Left ventricle myocardium superior (tissue), 1 donor: ENCODE measurements at places on chromosomes 7 and 10. TPM values are rescaled to one million over a fixed set of nuclear protein-coding genes. Genes with fewer than 3 reads are reported as not detected.
A peak's percentile ranks its signal among the peaks of the same experiment; 100 is the strongest.

The AMPH gene
- 2.1 TPM for total RNA-seq

The DYNC1I1 gene
- 39.0 TPM for total RNA-seq

The FAM24B gene
- 0.47 TPM for total RNA-seq

The HOXA1 gene
- total RNA-seq, result not detected

The FIS1 gene
- 326 TPM for total RNA-seq

The SPDYE1 gene
- not detected for total RNA-seq

The IDI2 gene
- not detected for total RNA-seq

The CNPY1 gene
- not detected for total RNA-seq

DNA sequence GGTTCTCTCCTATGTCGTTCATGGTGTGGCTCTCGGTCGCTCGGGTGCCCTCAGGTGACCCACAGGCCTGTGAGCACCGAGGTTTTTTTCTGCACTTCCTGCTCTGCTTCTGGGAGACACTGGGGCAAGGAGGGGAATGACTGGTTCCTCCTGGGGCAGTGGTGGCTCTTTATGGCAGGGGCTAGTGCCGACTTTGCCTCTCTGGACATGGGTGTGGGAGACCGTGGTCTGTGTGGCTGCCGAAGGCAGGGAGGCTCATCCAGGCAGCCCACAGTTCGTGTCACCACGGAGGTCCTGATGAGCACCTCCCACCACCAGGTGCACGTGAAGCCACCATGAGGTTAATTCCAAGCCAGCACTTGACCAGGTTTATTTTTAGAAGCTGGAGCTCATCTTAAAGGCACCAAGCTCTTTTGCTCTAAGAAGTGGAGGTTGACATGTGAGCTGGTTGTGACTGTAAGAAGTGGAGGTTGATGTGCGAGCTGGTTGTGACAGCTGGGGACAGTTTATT is 24.7 kb upstream of the DPYSL4 start:
- peak; percentile 33 for DNase-seq

DNA sequence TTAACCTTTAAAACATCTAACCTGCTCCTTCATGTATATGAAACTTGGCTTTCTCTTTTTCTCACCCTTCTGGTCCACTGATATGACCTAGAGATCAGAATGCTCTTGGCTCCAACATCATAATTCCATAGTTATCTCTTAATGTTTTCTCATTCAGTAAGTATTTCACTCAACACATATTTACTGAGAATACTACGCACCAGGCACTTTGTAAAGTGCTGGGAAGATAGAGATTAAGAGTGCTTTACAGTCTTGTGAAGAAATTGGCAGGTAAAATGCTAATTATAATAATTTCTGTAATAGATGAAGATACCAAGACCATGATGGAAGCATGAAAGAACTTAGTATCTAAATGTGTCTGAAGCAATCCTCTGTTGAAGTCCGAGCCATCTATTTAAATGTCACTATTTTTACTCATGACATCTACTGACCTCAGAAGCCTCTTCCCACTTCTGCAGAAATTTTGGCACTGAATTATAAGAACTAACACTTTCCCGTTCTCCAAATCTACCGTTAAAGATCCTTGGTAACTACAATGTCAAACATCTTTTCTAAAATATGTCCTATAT is 116.2 kb downstream of the HBP1 start:
- DNase-seq, result no peak

- DNase-seq, result no peak
Measured at GRCh38 chr7:158743219-158743618, 38.6 kb upstream of the NCAPG2 start.

DNA sequence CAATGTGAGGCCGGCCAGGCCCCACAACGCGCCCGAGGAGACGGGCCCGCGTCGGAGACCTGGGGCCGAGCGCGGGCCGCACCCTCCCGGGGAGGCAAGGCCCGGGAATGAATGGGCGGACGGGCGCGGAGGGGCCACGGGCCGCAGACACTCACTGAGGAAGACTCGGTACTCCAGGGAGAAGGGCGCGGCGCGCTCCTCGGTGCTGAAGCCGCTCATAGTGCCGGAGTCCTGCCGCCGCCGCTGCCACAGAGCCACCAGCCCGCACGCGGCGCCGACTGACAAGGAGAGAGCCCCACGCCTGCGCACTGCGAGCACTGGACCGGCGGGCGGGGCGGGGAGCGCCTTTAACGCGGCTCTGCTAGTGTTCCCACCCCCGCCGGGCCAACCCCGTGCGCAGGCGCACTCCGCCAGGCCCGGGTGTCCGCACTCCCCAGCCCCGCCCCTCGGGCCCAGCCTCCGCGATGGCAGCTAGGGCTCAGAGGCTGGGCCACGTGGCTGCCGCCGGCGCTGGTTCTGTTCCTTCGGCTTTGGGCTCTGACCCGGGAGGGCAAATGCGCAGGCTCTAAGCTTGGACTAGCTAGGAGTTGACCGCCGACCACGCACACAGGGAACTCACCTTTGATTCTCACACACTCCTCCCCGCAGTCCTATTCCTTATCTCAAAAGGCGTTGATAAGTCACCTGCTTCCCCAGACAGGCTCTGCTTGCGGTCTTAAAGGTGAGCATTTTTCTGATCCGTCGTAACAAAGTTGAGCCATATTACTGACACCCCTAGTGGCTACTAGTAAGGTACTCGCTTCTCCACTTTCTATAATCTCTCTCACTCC is at the start of gene PPA1:
PPA1 (minus strand) TSS at position 321 of the 830 bp plus-strand sequence; CDS start at position 219, 102 bp downstream.
- peak; percentile 100 for DNase-seq

- DNase-seq, result no peak
Measured at GRCh38 chr10:74824184-74824899, 2.1 kb upstream of the KAT6B start.

- no peak for DNase-seq
Measured at GRCh38 chr7:17985473-17986239, 42.0 kb downstream of the PRPS1L1 start.
